ENCODE measurements at places on chromosomes 3 and 15. TPM values are rescaled to one million over a fixed set of nuclear protein-coding genes. Genes with fewer than 3 reads are reported as not detected.

GRCh38 chr3:193731656-193732055 lies 138.6 kb downstream of the OPA1 start:
- no peak for DNase-seq

DNA sequence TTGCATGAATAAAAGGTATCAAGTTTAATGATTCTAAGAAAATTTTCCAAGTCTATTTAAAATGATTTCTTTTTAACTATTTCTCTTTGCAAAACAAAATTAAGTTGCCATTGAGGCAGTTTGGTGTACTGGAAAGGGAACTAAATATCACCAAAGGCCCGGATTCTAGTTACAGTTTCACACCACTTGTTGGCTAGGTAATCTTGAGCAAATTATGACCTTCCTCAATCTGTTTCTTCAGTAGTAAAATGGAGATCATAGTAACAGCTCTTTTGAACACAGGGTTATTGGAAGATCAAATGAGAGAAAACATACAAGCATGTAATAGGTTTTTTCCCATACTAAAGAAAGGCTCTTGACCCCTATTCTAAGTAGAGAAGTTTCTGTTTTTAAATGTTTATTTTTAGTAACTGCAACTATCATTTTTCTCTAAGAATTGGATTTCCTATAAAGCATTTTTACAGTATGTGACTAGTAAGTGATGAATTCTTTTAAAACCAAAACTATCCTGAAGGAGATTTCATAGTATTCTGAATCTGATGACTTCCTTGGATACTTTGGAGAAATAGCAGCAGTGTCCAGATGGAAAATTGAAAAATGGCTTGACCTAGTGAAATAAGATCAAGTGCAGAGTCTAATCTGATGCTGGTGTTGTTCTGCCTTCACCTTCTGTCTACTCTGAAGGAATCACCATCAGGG lies 15.7 kb downstream of the SCAANT1 start:
- no peak for DNase-seq

DNA sequence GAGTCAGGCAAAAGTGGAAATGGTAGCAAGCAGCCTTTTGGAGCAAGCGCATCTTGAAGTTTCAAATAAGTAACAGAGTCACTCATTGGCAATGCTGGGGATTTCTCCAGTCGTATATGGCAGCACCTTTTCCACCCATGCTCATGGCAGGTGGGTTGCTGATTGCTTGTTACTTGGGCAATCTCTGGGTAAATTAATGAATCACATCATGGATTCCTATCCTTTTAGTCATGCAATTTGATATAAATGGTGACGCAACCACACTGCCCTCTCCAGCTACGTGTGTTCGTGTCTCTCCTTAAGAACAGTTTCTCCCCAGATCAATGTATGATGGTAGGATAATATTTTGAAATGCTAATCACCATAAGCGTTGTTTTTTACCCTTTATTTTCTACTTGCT lies 339.9 kb upstream of the KCNH8 start:
- DNase-seq = no peak

FMN1 gene
- total RNA-seq = 5.5 TPM

A4GNT gene
- total RNA-seq = not detected

- no peak for DNase-seq
These were observed 12.1 kb downstream of the SLC24A5 start for GRCh38 chr15:48132874-48133273.

Measured in heart right ventricle (tissue), 16 donors.